ENCODE measurements at places on chromosomes 5 and 9. TPM values are rescaled to one million over a fixed set of nuclear protein-coding genes. Genes with fewer than 3 reads are reported as not detected.

GRCh38 chr5:109701792-109702191 is 12.1 kb downstream of the MAN2A1 start:
- H3K27ac ChIP-seq: peak overlapping the region; percentile 68
- no peaks in the 10 kb centered on the region for H3K27me3 ChIP-seq
- DNase-seq: peak; percentile 31
- H3K4me3 ChIP-seq: no peak overlapping the region
- H3K4me1 ChIP-seq: peaks cover 10% of the 10 kb centered on the region

DNA sequence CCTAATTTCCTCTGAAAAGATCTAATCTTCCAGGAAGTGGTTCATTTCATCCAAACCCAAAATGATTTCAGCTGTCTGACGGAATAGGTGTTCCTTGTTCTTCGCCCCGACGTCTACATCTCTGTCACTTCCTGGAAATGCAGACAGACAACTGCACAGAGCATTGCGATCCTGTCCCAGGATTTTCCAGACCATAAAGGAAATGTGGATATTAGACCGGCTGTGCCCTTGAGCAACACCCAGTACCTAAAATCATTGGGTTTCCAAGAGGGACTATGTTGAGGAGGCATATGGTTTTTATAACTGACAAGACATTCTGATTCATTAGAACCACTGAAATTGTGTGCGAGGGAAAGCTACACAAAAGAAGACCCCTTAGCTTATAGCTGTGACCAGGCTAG is 74.2 kb downstream of the MSX2 start:
- no peaks in the 10 kb centered on the region for H3K36me3 ChIP-seq
- no peak for DNase-seq
- no peak overlapping the region for H3K27ac ChIP-seq
- H3K4me1 ChIP-seq: no peaks in the 10 kb centered on the region
- H3K4me3 ChIP-seq: no peak overlapping the region

The OBP2B gene
- not detected for total RNA-seq

GRCh38 chr9:37549527-37549926 is 26.7 kb downstream of the FBXO10 start:
- no peaks in the 10 kb centered on the region for H3K4me1 ChIP-seq
- no peaks in the 10 kb centered on the region for H3K36me3 ChIP-seq
- no peak overlapping the region for H3K27ac ChIP-seq
- no peaks in the 10 kb centered on the region for H3K27me3 ChIP-seq
